ENCODE measurements at places on chromosomes 7 and 10.

GRCh38 chr10:36880898-36881297 is 244.5 kb upstream of the ANKRD30A start:
- no peak for DNase-seq

GRCh38 chr7:7099584-7100014 is 82.7 kb upstream of the C1GALT1 start:
- no peak for DNase-seq

- no peak for DNase-seq
These were observed 458.1 kb downstream of the RPS24 start for GRCh38 chr10:78491812-78492211.

- no peak for DNase-seq
These were observed 55.7 kb upstream of the MGMT start for GRCh38 chr10:129411393-129411705.

DNA sequence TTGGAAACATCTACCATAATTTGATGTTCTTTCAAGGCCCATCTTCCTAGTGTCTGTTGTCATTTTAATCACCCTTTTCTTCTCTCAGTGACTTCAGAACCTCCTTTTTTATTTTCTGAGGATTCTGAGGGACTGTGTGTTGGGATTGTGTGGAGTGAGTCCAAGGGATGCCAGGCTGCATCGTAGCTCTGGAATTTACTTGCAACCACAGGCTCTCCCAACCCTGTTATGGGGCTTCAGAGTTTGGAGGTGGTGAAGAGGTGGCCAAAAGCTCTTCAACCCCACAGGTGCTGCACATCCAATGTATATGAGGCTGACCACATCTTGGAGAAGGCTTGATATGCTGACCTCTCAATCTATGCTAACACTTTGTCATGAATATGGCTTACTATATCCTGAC is 79.5 kb upstream of the GPR141 start:
- no peak for DNase-seq

- DNase-seq, result no peak
These were observed 28.9 kb upstream of the INHBA start for GRCh38 chr7:41731493-41732435.

DNA sequence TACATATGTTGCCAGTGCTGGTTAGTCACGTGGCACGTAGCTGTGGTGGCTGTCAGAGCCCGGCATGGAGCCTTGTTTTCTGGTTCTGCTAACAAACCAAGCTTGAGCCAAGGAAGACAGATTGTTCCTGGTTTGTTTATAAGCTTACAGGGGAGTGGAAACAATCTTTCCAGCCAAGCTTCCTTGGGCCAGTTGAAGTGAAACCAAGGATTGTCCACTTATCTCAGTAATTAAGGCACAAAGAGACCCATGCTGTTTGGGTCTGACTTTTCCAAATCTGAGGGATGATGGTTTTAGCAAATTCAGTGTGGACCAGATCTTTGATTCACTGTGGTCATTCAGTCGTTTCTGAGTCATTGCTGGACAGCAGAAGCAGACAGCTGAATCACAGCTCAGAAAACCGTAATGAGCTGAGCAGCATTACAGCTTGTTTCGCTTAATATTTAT is 297.3 kb upstream of the COBL start:
- DNase-seq, result no peak

DNA sequence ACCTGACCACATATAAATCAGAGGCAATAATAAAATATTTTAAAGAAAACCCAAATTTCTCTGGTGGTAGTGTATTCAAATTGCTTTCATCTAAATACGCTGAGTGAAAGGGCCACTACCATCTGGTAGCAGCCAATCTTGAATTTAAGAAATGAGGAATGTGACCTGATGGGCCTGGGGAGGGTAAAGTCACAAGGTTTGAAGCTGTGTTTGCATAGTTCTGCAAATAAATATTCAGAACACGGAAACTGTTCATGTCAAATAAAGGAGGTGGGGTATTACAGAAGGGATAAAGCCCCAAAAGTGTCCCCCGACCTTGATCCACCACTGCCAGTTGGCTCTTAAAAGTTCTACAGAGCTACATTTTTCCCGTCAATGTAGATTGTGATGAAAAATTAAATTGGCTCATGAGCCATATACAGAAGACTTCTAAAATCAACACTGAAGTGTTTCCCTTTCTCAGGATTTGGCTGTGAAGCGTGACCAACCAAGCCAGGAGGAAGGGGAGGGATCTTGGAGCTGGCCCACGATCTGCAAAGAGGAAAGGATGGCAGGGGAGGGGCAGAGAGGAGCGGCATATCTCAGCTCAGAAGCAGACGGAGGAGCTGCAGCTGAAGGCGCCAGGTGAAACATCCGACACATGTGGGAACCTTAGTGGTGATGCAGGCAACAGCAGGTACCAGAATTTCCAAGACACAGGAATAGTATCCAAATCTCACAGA is 39.6 kb downstream of the MPP7 start:
- DNase-seq, result no peak

- DNase-seq, result peak; percentile 34
These were observed 37.8 kb upstream of the PSAP start for GRCh38 chr10:71888623-71889387.

GRCh38 chr7:18890134-18890533 is 227.3 kb downstream of the TWIST1 start:
- no peak for DNase-seq

GRCh38 chr7:77698042-77698625 is 1.9 kb downstream of the RSBN1L start:
- no peak for DNase-seq

- no peak for DNase-seq
These were observed 699 bp upstream of the PDLIM1 start for GRCh38 chr10:95291365-95292039.

GRCh38 chr10:31590023-31590800 is 271.2 kb downstream of the ZEB1 start:
- no peak for DNase-seq

DNA sequence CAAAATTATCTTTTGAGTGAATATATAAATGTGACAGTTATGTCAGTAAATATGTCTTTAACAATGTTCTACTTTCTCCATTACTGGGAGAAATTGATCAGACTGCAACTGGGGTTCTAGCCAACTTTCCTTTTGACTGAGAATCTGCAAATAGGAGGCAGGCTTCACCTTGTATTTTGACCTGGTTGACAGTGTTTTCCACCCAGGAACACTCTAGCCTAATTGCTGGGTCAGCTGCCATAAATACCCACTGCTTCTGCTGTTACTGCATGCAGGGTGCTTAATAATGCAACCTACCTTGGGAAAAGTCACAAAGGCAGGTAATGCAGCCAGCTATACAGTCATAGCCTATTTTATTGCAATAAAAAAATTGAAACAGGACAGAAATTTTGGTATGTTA is 319.0 kb downstream of the DGKB start:
- DNase-seq, result no peak

GRCh38 chr10:79454259-79454658 is 8.8 kb upstream of the ZCCHC24 start:
- no peak for DNase-seq

GRCh38 chr7:1536743-1537534 is 6.4 kb downstream of the MAFK start:
- DNase-seq, result no peak

GRCh38 chr10:51683031-51683691 is 16.2 kb downstream of the CSTF2T start:
- no peak for DNase-seq

DNA sequence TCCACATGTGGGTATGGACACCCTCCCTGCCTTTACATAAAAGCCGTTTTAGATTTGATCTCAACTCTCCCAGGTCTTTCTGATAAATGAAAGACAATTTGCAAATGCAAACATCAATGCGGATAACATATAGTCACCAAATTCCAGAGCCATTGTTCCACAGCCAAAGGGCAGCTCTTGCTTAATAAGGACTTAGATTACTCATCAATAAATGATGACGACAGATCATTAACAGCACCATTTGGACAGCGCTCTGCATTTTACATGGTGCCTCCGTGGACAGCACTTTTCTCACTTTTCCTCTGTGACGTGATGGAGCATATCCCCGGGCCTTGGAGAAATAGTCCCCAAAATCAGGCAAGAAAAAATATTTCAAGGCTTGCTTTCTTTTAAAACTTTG is 370.3 kb upstream of the CELF2 start:
- no peak for DNase-seq

- no peak for DNase-seq
These were observed 111.5 kb upstream of the MKI67 start for GRCh38 chr10:128237710-128238109.

GRCh38 chr7:50304911-50305582 is 531 bp downstream of the IKZF1 start:
- DNase-seq, result peak; percentile 85

DNA sequence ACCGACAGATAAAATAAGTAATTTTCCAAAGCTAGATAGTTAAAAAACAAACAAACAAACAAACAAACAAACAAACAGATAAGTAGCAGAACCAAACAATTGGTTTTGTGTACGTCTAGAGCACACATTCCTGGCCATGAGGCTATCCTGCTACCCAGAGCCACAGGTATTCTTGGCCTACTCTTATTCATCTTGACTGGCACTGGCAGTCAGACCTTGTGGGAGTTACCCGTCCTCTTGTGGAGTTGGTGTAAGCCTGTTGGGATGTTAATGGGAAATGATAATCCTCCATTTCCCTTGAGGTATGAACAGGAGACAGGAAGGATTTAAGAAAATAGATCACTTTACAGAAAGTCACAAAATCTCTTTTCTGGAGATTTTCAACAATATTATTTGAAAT is 142.4 kb upstream of the MEOX2 start:
- no peak for DNase-seq

DNA sequence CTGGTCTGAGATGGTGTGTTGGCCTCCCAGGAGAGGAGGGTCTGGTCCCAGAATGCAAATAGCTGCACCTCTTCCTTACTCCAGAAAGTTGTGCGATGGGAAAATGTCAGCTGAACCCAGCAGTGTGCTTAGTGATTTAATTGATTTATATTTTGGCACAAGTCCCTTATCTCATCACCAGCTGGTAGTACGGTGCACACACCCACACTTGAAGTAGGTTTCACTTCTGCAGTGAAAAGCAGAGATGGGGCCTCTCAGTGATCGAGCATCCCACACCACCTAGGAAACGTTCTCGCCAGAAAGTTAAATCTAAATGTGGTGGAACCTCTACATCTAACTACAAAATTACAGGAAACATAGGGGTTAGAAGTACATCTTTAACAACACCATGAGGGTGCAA is 80.4 kb downstream of the UBE3C start:
- no peak for DNase-seq

DNA sequence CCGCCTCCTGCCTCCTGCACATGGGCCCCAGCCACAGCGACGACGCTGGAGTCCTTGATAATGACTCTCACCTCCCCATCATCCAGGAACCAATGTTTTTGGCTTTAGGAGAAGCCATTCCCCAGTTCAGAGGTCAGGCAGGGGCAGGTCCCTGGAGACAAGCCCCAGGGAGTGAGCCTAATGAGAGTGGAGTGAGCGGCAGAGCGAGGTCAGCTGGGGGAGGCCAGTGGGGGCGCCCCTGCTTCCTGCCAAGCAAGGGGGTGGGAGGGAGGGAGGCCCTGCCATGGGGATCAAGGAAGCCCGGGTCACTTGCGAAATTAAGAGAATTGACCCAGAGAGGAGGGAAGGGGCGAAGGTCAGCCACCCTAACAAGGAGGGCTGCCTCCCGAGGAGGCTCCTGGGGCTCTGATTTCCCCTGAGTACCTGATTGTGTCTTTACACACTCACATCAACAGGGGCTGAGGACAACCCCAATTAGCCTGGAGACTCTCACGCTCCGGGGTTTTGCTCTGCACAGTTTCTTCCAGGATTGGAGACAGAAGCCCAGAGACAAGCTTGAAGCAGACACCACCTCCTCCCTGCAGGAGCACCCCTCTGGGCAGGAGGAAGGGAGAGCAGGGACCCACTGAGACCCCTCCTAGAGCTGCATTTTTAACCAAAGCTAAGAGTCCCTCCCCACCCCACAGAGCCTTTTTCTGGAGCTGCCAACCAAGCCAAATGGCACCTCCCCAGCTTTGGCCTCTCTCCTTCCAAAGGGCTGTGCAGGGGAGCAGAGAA is 112.1 kb downstream of the COL13A1 start:
- no peak for DNase-seq

- DNase-seq, result no peak
These were observed 577 bp upstream of the DDX21 start for GRCh38 chr10:68955355-68955831.

DNA sequence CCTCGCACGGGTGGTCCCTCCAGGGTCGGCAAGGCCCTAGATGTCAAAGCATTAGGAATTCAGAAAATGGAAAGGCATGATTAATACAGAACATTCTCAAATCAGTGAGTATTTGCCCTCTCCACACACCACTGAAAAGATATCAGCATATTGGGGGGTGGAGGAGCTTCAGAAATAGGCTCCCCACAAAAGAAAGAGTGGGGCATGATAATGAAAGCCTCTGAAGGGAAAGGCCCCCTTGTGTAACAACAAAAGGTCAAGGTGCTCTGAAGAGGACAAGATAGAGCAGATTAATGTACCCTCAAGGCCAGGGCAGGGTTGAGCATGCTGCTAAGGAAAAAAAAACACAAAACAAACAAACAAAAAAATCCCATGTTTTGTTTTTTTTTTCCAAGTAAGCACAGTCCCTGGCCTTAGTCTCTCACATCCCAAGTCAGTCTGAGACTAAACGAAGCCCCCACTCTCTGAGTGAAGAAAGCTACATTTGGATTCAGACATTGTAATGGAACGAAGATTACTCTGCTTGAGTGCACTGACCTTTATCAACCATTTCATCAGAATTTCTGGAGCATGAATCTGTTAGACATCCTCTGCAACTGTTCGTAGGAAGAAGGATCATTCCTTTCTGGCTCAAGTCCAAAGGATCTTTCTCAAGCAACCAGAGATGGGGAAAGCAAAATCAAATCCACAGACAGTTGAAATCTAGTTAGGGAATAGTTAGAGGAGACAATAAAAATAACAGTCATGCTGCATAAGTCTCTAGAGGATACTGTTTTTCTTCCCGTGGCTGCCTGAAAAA is 27.4 kb upstream of the DGKI start:
- no peak for DNase-seq

DNA sequence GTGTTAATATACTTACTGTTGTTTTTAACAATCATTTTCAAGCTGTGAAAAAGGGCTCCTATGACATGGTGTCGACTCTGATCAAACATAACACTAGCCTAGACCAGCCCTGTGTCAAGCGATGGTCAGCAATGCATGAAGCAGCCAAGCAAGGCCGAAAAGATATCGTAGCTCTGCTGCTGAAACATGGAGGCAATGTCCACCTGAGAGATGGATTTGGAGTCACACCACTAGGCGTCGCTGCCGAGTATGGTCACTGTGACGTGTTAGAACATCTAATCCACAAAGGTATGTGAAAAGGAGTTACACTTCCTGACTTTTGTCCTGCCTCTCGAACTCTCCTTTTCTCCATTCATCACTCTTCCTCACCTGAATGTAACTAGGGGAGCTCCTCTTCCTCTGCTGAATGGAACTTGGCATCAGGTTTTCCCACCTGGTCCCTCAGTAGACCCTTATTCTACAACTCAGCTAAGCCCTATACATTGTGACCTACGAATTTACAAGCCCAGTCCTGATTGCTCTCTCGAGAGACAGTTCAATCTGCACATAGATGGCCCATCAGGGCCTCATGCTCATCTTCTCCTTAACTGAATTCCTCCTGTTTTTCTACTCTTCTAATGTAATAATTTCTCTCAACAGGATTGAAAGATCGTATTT is 23.0 kb downstream of the ASB15 start:
- peak; percentile 52 for DNase-seq

Data from CD4-positive, alpha-beta T cell treated with Interleukin-4 for 4 hours (primary cell).